ENCODE measurements at places on chromosomes 11 and 22.

DNA sequence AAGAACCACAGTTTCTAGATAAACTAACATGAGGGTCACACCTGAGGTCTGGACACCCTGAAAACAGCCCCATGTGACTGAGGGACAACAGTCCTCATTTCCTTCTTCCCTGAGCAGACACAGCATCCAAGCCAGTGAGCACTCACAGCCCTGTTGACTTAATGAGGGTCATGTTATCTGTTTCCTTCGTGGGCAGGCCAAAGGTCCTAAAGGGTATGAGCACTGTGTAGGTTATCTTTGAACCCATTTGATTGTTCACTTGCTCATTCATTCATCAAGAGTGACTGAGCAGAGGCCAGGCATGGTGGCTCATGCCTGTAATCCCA lies 170.7 kb upstream of the B3GAT1 start:
- DNase-seq, result no peak

DNA sequence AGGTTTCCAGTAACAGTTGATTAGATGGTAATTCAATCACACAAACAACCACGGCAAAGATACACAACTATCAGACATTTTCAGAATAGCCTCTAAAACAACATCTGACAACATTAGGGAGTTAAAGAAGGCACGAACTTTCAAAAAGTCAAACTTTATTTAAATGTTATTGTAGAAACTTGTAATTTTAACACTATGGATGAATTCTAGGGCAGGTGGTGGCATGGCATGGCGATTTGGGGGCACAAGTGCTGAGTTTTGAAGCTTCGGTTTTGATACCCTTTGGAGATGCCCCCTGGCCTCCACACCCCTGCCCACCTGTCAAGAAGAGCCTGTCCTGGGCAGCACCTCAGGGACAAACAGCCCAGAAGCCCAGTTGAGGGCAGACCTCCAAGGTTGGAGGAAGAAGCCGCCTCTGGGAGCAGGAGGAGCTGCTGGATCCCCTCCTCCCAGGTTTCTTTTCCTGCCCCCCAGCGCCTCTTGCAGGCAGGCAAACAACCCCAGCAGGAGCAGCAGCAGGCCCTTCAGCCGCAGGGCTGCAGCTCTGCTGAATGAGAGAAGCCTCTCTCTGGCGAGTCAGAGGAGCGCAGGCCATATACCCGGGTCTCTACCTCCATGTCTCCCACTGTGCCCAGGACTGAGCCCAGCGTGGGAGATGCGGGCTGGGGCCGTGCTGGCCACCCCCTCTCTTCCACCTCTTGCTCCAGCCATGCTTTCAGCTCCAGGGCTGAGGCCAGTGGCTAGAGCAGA lies 102.1 kb upstream of the IGLL5 start:
- DNase-seq, result no peak

- no peak for DNase-seq
Measured at GRCh38 chr11:105399511-105399910, 210.4 kb upstream of the GRIA4 start.

DNA sequence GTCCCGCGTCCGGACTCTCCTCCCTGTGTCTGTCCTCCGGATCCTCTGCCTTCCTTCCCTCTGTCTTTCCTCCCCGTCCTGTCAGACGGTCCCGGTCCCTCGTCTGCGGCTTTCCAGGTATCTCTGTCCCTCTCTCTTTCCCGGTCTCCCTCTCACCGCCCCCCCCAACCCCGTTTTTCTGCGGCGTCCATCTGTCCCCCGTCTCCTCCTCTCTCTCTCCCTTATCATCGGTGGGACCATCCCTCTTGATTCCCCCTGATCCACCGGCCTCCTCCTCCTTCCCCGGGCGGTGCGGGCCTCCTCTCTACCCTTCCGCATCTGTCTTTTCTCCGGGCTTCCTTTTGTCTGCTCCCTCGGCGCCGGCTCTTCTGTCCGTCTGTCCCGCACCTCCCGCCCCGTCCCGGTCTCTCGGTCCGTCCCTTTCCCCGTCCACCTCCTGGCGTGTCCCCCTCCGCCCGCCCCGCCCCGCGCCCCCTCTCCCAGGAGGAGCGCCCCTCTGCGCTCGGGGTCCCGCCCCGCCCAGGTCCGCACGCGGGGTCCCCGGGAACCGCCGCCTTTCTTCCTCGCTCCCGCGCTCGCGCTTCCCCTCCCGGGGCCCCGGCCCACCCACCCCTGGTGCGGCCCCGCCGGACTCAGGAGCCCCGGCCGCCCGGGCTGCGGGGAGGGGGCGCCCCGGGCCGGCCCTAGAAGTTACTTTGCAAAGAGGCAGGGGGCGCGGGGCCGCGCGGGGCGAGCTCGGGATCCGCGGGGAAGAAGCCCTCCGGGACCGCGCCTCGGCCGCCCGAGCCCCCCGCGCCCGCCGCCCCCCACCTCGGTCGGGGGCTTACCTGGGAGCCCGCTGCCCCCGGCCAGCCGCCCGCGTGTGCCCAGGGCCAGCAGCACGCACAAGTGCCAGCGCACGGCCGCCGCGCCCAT lies 568 bp downstream of the SCUBE1 start:
- no peak for DNase-seq

GRCh38 chr11:132999516-132999915 lies 532.8 kb downstream of the OPCML start:
- no peak for DNase-seq
